ENCODE measurements at places on chromosomes 1 and 21.

- no peak for DNase-seq
Observed at GRCh38 chr1:104132382-104132973, 382.8 kb downstream of the AMY1C start.

DNA sequence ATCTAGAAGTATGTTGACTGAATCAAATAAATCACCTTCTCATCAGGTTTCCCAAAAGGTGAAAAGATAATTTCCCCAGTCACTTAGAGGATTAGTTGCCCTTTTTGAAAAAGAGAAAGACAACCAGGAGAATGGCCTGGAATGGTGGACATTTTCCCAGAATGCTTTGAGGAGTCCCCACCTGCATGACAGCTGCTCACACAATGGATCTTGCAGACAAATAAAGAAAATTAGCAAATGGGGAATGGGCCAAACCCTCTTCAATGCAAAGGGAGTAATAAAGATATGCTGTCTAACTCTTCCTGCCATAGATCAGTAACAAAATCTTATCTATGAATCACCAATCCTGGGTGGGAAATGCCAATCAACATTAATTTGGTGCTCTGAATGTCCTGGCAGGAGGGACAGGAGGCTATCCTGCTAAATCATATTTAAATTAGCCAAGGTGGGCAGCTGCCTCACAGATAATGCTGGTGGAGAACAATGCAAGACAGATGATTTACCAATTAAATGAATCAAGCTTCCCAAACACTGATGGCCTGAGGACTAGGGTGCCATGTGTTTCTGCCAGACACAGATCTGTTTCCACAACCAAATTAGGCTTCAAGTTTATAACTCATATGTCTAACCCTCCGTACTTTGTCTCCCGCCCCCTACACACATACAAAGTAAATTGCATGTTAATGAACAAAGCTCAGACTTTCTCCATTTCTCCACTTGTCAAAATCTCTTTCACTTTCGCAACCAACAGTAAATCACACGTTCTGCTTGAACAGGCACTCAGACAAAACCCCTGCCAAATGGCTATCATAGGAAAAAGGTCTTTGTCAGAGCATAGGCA, 488.0 kb upstream of the PLXNA2 start:
- DNase-seq = peak; percentile 7

DNA sequence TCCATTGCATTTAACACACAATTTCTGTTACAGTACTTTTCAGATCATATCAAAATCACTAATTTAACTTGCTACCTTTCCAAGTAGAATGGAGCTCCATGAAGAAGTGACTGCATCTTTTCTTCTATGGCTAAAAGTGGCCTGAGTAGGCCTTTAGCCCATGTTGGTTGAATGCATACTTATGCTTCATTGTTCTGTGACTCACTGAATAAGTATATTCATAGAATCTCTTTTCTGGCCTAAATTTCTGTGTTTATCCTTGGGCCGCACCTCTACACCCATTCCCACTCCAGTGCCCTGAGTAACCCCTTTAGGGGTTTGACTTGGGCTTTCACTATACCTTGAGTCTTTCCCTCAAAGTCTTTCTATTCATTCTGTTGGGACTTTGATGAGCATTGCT, 42.1 kb upstream of the ARHGAP29 start:
- DNase-seq = no peak

DNA sequence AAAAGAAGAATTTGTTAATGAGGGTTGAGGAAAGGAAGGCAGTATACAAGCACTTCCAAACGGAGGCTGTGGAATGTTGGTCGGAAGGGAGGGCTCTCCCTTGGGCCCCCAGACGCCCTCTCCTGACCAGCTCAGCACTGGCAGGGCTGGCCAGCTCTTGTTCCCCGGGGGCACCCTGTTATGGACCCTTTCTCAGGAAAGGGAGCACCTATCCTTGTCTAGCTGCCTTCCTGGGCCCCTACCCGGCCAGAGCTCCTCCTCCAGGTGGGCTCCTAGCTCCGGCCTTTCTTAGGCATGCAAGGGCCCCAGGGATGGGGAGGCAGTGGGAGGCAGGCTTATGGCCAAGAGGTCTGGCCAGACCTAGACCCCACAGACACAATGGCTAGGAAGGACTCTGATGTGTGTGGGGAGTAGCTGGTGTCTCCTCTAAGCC, 926 bp downstream of the BLACAT1 start:
- DNase-seq = no peak

DNA sequence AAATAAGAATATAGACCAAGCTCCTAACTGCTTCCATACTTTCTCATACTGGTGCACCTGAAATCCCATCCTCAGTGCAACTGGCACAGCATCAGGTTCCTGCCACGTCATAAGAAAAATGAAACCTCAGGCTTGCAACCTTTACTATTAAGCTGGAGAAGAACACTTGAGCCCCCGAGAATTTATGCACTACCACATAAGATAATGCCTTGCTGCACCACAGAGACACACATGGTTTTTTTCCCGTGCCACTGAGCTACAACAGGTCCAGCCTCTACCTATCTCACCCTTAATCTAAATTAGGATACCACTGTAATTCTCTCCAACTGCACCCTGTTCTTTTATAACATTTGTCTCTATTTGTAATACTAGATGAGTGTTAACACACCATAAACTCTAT, 174.5 kb downstream of the DENND1B start:
- no peak for DNase-seq
